ENCODE measurements at places on chromosomes 11 and 22. TPM values are rescaled to one million over a fixed set of nuclear protein-coding genes. Genes with fewer than 3 reads are reported as not detected.

GRCh38 chr22:28366856-28367255 is 312.8 kb downstream of the TTC28 start:
- H3K27ac ChIP-seq: no peak overlapping the region
- H3K4me3 ChIP-seq: no peak overlapping the region
- no peaks in the 10 kb centered on the region for H3K4me1 ChIP-seq
- DNase-seq: no peak

DNA sequence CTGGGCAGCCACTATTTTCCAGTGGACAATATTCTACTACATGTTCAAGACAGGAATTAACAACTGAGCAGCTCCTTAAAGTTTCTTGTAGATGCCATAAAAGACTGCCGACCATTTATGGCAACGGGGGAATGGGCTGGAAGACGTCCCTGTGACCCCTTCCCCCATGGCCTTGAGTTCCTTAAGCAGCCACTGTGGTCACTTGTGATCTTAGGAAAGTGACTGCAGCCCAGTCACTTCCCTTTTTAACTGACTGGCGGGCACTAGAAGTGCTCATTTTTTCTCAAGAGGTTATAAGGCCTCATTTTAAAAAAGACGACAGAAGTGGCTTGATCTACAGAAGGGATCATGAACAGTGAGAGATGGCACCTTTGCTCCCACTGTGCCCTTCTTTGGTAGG is 153.2 kb upstream of the NARS2 start:
- H3K4me3 ChIP-seq: no peak overlapping the region
- no peaks in the 10 kb centered on the region for H3K4me1 ChIP-seq
- no peak overlapping the region for H3K27ac ChIP-seq
- H3K36me3 ChIP-seq: no peaks in the 10 kb centered on the region
- H3K27me3 ChIP-seq: no peaks in the 10 kb centered on the region

- H3K4me1 ChIP-seq: peaks cover 24% of the 10 kb centered on the region
- no peak overlapping the region for H3K27ac ChIP-seq
- H3K36me3 ChIP-seq: no peaks in the 10 kb centered on the region
- H3K27me3 ChIP-seq: peaks cover 5% of the 10 kb centered on the region
- H3K4me3 ChIP-seq: no peak overlapping the region
- no peak for DNase-seq
Measured at GRCh38 chr11:126118806-126119205, 56.1 kb upstream of the CDON start.

GRCh38 chr22:46535876-46536536 is 1.4 kb downstream of the CELSR1 start:
- H3K4me1 ChIP-seq: peaks cover 15% of the 10 kb centered on the region
- H3K27ac ChIP-seq: no peak overlapping the region
- H3K36me3 ChIP-seq: no peaks in the 10 kb centered on the region
- peaks cover 20% of the 10 kb centered on the region for H3K27me3 ChIP-seq
- no peak overlapping the region for H3K4me3 ChIP-seq

GRCh38 chr11:81700076-81700475 is 1033.6 kb downstream of the FAM181B start:
- H3K36me3 ChIP-seq: no peaks in the 10 kb centered on the region
- no peaks in the 10 kb centered on the region for H3K27me3 ChIP-seq
- no peak for DNase-seq
- H3K27ac ChIP-seq: no peak overlapping the region
- no peak overlapping the region for H3K4me3 ChIP-seq

Gene LRRC56
- total RNA-seq: 0.88 TPM
